ENCODE measurements at places on chromosomes 13 and 19.
A peak's percentile ranks its signal among the peaks of the same experiment; 100 is the strongest.

GRCh38 chr13:23828866-23829265 is 60.3 kb downstream of the MIPEP start:
- no peak for DNase-seq

DNA sequence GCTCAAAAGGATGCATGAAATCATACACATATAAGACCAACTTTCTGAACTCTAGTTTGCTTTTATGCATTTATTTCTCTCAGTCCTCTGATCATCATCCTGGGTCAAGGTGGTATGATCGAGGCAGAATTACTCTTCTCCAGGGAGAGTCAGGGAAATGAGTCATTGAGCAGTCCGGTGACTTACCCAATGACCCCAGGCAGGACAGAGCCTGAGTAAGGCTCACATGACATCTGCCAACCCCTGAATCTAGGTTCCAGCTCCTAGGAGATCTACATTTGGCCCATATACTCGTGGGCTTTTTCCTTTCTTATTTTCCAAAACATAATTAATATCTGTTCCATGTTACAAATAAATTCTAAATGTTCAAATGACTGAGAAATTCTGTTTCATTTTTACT is 502.3 kb downstream of the FOXO1 start:
- no peak for DNase-seq

GRCh38 chr13:66208589-66208988 is 1021.5 kb downstream of the PCDH9 start:
- no peak for DNase-seq

DNA sequence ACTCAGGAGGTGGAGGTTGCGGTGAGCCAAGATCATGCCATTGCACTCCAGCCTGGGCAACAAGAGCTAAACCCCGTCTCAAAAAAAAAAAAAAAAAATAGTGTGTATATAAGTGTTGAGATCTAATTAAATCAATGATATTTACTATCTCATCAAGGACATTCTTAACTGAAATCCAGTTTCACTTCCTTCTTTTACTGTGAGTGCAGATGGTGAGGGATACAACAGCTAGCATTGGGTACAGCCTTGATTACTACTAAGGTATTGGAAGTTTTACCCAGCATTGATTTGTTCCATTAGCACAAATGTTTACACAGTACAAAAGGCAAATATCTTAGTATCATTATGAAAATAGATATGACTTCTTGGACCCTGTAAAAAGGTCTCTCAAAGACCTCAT is 546.6 kb downstream of the KCTD12 start:
- no peak for DNase-seq

- DNase-seq, result peak; percentile 30
Measured at GRCh38 chr19:47391510-47392223, 27.7 kb downstream of the MEIS3 start.

DNA sequence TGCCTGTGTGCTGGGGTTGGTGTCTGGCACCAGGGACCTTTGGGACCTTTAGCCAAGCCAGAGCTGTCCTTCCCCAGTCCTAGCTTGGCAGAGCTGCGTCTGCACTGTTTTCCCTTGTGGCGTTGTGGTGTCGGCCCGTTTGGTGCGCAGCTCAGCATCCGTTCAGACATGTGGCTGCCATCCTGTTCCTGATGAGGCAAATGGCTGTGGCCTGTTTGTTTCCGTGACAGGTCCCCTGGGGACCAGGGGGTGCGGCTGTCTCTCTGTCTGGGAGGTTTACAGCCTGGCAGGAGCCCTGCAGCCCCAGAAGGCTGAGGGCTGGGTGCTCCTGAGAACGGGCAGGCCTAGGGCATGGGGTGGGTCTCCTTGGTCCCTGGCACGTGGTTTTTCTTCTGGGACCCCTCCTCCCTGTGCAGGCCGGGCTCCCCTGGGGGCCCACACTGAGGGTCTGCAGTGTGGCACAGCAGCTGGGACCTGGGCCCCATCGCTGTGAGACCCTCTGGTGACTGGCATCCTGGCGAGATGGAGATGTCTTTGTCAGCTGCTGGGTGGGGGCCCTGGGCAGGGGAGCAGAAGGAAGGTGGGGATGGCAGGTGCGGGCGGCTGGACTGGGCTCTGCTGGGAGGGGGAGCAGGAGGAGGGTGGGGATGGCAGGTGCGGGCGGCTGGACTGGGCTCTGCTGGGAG is 4.0 kb downstream of the SPPL2B start:
- DNase-seq, result no peak

- DNase-seq, result no peak
Measured at GRCh38 chr19:2803486-2804155, 16.0 kb upstream of the ZNF554 start.

DNA sequence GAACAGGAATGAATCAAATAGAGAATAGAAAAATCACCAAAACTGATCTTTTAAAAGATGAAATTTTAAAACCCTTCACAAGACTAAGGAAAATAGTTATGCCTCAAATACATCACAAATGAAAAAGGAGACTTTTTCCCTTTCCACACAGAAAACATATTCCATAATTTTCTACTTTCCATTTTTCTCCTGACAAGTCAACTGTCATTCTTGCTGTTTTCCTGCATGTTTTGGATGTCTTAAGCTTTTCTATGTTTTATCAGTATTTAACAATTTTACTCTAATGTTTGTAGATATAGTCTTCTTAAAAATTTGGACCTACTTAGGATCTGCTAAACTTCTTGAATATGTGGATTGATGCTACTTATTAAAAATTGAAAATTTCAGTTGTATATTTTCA is 810.8 kb downstream of the OLFM4 start:
- no peak for DNase-seq

DNA sequence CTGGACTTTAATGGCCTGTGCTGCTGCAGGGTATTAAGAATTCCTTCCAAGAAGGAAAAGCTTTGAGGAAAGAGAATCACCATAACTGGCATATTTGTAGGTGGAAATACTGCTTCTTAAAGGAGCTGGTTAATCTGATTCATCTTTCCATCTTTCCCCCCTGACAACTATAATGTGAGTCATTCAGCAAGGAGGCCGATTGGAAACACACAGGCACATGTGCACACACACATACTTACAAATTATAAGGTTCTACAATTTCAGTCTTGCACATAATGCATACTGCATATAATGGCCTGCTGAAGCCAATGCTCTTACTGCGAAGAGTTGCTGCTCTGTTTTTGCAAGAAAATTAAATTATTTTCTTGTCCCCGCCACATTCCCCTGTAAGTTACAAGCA is 78.8 kb upstream of the TPP2 start:
- DNase-seq, result no peak

DNA sequence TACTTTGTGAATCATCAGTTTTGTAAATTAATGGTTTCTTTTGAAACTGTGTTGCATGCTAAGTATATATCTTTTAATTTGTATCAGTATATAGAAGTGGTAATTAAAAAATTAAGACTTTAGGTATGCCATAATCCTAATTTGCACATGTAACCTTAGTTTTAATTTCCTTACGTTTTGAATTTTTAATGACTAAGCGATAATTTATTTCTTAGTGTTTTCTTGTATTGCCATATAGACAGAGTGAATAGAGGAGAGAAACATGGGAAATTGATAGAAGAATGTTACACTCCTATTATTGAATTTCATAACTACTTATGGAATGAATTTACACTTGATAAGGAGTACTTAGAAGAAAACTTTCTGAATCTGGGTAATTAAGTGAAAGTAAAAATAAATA is 29.5 kb downstream of the LPAR6 start:
- no peak for DNase-seq

GRCh38 chr13:41520016-41520659 is 62.8 kb downstream of the RGCC start:
- DNase-seq, result no peak

- no peak for DNase-seq
Measured at GRCh38 chr19:39602224-39602623, at the start of gene LGALS13. TSS of gene LGALS13 (plus strand) at chr19:39602524. CDS start at chr19:39602569, 45 bp downstream.

GRCh38 chr19:42420055-42420544 is 7.1 kb downstream of the LIPE start:
- DNase-seq, result no peak

- no peak for DNase-seq
Measured at GRCh38 chr19:9189535-9189934, 10.8 kb downstream of the OR7D2 start.
